ENCODE measurements at places on chromosomes 16 and 17.

GRCh38 chr17:66422186-66422585, 119.8 kb downstream of the PRKCA start:
- DNase-seq, result no peak

GRCh38 chr17:44108440-44109311, 14.8 kb downstream of the HDAC5 start:
- no peak for DNase-seq

- no peak for DNase-seq
These were observed 15.1 kb downstream of the SLC5A10 start for GRCh38 chr17:18966831-18967624.

GRCh38 chr16:67803894-67804293, 2.5 kb downstream of the RANBP10 start:
- no peak for DNase-seq

GRCh38 chr16:51807551-51807950, 656.5 kb upstream of the SALL1 start:
- DNase-seq, result no peak

GRCh38 chr17:33142705-33143299, 150.3 kb downstream of the ASIC2 start:
- peak; percentile 56 for DNase-seq

DNA sequence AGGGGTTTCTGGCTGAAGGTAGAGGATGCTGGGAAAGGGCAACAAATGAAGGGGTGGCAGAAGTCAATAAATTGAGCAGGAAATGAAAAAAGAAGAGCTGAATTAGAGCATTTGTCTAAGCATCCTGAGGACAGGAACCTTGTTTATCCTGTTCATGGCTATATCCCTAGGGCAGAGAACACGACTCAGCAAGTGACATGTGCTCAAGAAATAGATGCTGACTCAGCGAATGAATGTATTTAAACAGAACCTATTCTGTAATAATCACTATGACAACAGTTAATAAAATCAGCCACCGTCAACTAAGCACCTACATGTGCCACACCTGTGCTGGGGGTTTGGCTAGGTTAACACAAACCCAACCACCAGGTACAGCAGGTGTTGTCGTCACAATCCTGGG, 80.3 kb downstream of the CDK5R1 start:
- no peak for DNase-seq

DNA sequence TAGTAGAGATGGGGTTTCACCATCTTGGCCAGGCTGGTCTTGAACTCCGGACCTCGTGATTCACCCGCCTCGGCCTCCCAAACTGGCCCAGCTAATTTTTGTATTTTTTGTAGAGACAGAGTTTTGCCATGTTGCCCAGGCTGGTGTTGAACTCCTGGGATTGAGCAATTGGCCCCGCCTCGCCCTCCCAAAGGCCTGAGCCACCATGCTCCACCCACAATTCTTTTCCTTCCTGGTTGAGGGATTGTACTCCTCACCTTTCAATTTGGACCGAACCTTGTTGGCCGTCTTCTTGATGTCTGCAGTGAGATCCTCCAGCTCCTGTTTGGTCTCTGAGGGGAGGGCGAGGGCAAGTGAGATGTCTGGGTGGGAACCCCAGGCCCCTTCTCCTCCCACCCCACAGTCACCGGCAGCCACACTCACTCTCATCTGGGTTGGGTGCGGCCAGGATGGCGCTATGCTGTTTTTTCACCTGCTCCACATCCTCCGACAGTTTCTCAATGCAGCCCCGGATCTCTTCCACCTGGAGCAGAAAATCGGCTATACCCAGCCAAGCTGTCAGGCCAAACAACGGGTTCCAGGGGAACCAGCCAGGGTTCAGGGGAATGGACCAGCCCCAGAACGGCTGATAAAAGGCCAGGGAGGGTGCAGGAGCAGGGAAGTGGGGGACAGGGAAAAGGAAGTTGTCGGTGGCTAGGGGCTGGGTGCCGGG, 9.6 kb downstream of the STX1B start:
- DNase-seq, result no peak

- DNase-seq, result no peak
These were observed 154.0 kb upstream of the ELAC2 start for GRCh38 chr17:13171790-13172189.

DNA sequence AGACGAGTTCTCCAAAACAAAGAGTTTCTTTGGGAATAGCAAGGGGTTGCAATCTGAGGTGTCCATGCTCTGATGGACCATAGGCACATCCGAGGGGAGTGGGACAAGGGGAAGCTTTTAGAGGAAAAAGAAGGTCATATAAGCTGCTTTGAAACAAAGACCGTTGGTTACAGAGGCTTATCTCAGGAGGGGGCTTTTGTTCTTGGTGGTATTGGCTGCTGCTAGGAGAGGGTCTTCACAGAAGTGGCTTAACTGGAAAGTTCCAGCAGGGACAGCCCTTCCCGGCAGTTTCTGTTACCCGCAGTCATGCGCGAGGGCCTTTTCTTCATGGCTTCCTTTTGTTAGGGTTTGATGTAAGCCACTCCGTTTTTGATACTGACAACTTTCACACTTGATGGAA, 76.0 kb downstream of the RAP1GAP2 start:
- no peak for DNase-seq

DNA sequence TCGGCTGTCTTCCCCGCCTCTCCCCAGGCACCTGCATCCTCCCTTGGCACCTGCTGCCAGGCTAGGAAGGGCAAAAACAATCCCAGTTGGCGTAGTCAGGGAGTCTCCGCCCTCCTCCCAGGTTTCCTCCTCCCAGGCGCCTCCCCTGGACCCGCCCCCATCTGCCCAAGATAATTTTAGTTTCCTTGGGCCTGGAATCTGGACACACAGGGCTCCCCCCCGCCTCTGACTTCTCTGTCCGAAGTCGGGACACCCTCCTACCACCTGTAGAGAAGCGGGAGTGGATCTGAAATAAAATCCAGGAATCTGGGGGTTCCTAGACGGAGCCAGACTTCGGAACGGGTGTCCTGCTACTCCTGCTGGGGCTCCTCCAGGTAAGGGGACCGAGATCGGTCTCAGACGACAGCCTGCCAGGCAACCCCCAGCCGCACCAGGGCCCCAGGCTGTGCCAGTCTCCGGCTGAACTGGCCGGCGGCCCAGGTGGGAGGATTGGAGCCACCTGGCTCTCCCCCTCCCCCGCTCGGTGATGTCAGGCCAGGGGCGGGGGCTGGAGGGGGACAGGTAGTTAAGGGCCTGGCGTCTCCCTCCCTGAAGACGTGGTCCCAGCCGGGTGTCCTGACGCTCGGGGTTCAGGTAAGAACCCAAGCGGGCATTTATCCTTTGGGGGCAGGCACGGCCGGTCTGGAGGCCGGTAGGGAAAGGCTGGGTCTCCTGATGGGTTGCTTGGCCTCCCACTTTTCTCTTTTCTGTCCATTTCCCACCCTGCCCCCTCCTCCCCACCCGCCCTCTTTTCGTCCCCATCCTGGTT, at the start of gene GRB7:
TSS of gene GRB7 (plus strand) at position 179 of the 808 bp plus-strand sequence. CDS start 4,364 bp downstream, outside the sequence.
- DNase-seq, result peak; percentile 76

DNA sequence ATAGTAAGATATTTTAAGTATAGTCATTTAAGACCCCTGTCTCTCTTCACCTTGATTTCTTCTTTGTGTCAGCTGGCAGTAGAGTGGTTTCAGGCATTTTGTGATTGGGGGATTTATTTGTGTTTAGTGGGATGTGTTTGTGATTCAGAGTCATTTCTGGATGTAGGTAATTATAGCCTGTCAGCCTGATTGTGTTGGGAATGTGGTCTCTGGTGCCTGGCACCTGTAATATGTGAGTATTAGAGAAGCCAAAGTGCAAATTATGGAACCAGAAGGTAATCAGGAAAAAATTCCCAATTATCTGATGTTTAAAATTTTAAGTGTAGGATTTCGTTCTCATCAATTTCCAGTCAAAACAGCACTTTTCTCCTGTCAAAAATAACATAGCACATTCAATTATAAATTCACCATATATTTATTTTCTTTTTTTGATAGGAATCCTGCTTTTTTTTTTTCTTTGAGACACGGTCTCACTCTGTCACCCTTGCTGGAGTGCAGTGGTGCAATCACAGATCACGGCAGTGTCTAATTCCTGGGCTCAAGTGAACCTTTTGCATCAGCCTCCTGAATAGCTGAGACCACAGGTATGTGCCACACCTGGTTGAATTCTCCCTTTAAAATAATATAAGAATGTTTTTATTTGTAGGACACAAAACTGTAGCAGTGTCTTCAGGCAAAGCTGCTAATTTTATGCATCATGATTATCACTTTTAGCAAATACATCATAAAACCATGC, 42.7 kb downstream of the ATF7IP2 start:
- no peak for DNase-seq

DNA sequence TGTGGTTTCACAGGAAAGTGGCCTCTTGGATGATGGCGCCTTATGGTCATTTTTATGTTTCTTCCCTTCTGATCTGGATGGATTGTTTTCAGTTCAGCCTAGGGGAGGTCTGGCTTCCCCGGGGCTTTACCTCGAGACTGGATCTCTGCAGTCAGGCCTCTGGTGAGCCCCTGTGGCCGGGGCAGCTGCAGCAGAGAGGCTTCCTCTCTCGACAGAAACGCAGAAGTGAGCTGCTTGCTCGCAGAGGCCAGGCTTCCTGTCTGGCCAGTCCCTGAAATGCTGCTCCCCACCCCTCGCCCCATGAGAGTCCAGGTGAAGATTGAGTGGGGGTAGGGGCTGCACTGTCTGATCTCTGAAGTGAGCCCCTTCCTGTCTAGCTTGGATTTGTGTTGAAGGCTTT, 44.0 kb downstream of the PLCG2 start:
- no peak for DNase-seq

DNA sequence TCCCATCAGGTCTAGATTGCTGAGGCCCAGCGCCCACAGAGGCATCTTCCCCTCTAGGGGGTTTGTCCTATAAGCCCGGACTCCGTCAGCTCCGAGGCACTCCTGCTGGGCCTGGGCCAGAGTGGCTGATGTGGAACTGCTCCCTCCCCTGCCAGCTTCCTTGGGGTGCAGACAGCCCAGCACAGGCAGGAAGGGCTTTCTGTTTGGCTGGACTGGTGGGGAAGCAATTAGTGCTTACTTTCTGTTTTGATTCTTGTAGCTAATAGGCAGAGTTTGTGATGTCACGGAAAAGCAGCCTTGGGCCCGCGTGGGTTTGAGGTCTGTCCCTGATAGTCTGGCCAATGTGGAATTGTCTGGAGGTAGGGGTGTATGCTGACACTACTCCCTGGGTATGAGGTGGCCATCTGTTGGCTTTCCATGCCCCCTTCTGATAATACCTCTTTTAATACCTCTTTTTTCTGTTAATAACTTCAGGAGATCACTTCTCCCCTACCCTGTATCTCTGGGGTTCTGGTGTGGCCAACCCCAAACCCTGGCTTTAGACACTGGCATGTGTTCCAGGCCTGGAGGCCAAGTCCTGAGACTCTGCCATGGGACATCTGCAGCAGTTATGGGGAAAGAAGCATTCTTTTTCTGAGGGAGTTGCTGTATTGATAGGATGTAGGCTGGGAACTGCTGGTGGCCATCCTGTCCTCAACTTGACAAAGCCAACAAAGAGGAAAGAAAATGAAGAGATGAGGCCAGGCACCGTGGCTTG, 190.9 kb downstream of the RAB11FIP4 start:
- no peak for DNase-seq

- DNase-seq, result no peak
These were observed 88.7 kb upstream of the RPH3AL start for GRCh38 chr17:441155-441950.

DNA sequence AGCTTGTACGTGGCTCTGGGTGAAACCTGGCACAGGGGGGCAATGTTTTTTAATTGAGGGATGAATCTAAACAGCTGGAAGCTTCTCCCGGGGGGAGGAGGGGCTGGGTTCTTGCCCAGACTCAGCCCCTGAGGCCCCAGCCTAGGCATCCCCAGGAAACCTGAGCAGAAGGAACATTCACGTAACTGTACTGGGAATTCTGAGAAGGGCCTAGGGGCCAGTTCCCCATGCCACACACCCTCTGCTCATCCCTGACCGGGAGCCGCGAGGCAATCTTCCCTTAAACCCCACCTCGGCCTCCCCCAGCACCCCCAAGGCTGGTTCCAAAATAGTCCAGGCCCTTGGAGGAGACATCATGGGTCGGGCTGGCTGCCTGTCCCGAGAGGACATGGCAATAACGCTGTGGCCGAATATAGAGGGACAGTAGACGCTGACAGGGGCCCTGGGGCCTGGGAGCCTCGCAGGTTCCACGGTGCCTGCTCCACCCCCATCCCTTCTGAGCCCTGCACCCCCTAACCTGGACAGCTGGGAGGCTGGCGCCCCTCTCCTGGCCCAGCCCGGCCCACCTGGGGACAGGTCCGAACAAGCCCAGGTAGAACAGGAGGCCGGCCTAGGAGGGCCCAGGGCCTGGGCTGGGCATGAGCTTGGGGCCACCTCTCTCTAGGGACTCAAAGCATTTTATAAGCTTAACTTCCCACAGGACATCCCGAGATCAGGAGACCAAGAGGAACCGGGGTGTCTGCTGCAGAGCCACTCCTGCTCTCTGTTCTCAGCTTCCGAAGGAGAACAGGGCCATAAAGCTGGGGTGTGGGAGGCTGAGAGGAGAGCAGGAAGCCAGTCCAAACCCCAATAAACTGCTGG, 83.2 kb upstream of the TOB1 start:
- DNase-seq, result no peak

- no peak for DNase-seq
These were observed 1.8 kb downstream of the CCDC43 start for GRCh38 chr17:44687756-44688155.

GRCh38 chr16:67021321-67021720, 7.6 kb upstream of the CBFB start:
- DNase-seq, result no peak

DNA sequence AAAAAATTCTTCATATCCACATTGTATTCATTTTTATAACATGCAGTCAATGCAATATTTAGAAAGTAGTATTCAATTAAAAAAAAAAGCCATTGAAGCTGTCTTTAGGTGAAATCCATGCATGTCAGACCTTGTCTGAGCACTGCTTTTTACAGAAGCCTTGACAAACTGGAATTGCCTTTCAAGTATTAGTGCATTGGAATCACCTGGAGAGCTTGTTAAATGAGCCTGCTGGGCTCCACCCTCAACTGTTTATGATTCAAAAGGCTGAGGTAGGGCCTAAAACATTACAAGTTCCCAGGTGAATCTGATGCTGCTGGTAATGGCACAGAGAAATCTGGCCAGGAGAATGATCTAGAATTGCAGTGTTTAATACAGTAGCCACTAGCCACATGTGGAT, 85.8 kb downstream of the HIC1 start:
- no peak for DNase-seq

GRCh38 chr16:1378804-1379303, 27.1 kb downstream of the GNPTG start:
- peak; percentile 52 for DNase-seq

DNA sequence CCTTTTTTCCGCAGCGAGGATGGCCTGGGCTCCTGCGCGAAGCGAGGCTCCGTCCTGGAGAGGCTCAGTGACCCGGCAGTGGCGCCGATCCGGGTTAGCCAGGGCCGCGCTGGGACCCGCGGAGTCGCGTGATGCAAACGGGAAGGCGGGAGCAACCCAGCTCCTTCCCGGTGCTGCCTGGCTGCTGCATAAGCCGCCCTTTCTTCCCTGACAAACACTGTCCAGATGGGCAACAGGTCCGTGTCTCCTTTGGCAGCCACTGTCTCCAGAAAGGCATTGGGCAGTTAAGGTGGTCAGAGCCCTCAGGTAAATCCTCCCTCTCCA, 21.8 kb upstream of the ZNHIT3 start:
- no peak for DNase-seq

- DNase-seq, result no peak
These were observed 21.9 kb upstream of the CDH5 start for GRCh38 chr16:66344533-66345145.

GRCh38 chr17:49383060-49383459, 21.0 kb upstream of the ZNF652 start:
- DNase-seq, result no peak

- DNase-seq, result no peak
These were observed 44.5 kb upstream of the IL34 start for GRCh38 chr16:70601576-70602575.
